Coronary artery (tissue), 2 donors: ENCODE measurements at places on chromosomes 3 and 15.

DNA sequence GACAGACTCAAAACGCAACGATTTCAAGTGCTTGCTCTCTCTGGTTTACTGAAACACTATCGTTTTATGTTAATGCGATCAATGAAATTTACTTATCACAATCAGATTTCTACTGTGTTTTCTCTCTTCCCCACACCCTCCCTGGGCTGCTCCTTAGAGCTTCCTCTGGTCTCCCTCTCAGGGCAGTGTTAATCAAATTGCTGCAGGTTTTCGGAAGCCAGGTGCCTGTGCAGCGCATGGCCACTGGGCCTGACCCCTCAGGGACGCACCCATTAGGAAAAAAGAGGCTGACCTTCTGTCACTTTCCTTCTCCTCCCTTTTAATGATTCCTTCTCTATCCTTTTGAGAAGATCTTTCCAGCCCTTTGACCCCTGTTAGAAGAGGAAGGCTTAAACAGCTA, 134.5 kb upstream of the ONECUT1 start:
- DNase-seq, result no peak

GRCh38 chr3:196949285-196949619, 6.9 kb upstream of the NCBP2 start:
- DNase-seq, result no peak

DNA sequence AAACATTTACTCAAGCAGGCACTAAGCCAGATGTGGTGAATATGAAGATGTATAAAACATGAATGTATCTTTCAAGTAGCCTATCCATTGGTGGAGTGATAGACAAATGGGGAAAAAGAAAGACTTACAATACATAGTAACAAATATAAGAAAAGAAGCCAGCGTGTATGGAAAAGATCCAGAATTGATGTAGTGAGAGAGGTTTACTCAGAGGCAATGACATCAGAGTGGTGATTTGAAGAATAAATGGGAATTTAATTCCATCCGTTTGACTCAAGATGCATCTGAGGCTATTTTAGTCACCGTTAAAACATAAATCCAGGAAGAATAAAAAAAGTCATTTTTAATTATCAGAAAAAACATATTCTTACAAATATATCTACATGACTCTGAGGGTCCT, 162.6 kb downstream of the IL1RAP start:
- no peak for DNase-seq

GRCh38 chr15:56798639-56799038, 65.3 kb upstream of the ZNF280D start:
- DNase-seq, result no peak

GRCh38 chr3:158465074-158465473, 105.9 kb upstream of the MLF1 start:
- DNase-seq, result no peak

- DNase-seq, result no peak
These were observed 9.5 kb downstream of the PRKCD start for GRCh38 chr3:53170325-53171063.

DNA sequence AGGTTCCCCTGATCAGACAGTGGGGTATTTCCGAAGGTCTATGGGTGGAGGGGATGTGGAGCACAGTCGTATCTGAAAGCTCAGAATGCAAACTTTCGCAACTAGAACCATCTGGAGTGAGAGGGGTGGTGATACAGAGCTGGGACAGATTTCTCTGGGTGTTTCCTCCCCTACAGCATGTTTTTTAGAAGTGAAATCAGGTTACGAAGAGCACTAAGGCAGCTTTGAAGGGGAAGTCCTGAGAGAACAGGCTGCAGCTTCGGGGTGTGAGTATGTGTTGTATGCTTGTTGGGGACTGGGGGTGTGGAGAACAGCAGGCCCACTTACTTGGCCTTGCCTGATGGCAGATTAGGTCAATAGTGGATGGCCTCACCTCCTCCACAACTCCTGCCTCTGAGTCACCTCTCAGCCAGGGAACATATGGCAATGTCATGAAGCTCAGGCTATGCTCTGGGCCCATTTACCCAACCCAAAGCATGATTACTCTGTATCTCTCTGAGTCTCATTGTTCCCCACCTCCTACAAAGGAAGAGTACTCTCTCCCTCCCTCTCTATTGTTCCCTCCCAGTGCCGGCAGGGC, 107.2 kb upstream of the RASGRP1 start:
- DNase-seq, result no peak
